Diencephalon (tissue), 1 donor: ENCODE measurements at places on chromosomes 5 and 9. TPM values are rescaled to one million over a fixed set of nuclear protein-coding genes. Genes with fewer than 3 reads are reported as not detected.

The TXNDC8 gene
- total RNA-seq = not detected

The PWWP2A gene
- total RNA-seq = 49.4 TPM

The KIF24 gene
- total RNA-seq = 3.2 TPM

The FBN2 gene
- 9.0 TPM for total RNA-seq

The CTSV gene
- total RNA-seq = 0.46 TPM

The MAN1B1 gene
- total RNA-seq = 44.8 TPM

The CER1 gene
- total RNA-seq = 0.69 TPM

The ABL1 gene
- total RNA-seq = 29.5 TPM

The VCAN gene
- 427 TPM for total RNA-seq

The TRPM3 gene
- total RNA-seq = 36.4 TPM

The IARS1 gene
- 136 TPM for total RNA-seq

The SHOC1 gene
- total RNA-seq = not detected

The GABRA6 gene
- total RNA-seq = 0.23 TPM

The C9orf50 gene
- total RNA-seq = 0.23 TPM

The C6 gene
- 1.6 TPM for total RNA-seq

The TRIM36 gene
- total RNA-seq = 102 TPM

The UGT3A2 gene
- 0.69 TPM for total RNA-seq

The SURF6 gene
- total RNA-seq = 18.2 TPM

The TMEM252 gene
- not detected for total RNA-seq

The PDLIM4 gene
- 6.2 TPM for total RNA-seq
